Stimulated activated CD8-positive, alpha-beta memory T cell treated with anti-CD3 and anti-CD28 coated beads, Interleukin-15, amount 100 ng/mL, for 24 hours (primary cell): ENCODE measurements at places on chromosomes 12 and 14.

- DNase-seq, result no peak
These were observed 8.7 kb upstream of the GPR19 start for GRCh38 chr12:12704593-12705230.

DNA sequence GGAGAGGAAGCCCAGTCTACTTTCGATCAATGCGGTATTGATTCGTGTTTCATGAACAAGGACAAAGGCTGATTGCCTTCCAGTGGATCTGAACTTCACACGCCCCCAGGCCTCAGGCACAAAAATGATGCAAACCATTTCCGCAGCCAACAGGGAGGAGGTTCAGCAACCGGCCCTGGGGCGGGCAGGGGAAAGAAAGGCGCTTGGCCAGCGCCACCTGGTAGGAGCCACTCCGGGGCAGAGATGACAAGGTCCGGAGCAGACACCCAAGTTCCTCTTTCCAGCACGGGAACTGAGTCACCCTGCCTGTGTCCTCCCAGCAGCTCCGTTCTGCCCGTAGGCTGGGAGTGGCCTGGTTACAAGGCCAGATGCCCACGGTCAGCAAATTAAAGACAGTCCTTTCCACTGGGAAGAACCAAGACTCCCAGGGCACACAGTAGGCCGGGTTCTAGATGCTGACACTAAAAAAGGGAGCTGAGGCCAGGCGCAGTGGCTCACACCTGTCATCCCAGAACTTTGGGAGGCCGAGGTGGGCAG, 136.3 kb downstream of the SCARB1 start:
- no peak for DNase-seq

- no peak for DNase-seq
These were observed 4.3 kb upstream of the HSD17B6 start for GRCh38 chr12:56758728-56759262.

- DNase-seq, result no peak
These were observed 7.0 kb downstream of the MYL2 start for GRCh38 chr12:110913119-110914056.

DNA sequence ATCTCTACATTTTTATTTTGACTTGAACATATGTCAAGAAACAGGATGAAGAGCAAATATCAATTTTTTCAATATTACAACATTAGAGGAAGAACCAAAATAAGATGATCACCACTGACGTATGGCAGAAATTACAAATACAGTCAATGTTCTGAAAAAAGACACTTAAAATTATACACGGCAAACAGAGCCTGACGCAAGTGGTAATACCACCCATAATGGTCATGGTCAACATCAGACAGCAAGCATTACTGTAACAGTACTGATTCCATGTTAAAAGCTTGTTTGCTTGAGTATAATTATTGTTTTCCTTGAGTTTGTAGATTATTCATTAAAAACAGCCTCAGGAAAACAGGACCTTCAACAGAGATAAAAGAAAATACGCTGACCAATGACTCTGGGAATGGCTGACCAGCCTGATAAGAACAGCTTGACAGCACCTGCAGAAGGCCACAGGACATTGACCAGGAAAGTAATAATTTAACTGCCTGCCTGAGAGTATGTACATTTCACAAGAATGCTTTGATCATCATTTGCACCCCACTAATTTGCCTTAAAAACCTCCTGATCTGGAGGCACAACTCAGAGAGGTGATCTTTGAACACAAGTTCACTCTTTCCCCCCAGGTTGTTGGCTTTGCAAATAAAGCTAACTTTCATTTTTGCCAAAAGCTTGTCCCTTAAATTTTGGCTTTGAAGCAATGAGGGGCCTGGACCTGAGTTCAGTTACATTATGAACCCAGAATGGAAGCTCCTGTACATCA, 187.3 kb downstream of the IPO8 start:
- no peak for DNase-seq
